ENCODE measurements at places on chromosomes 7 and 10.

GRCh38 chr10:90959826-90960225 is 38.9 kb upstream of the ANKRD1 start:
- DNase-seq, result no peak

- no peak for DNase-seq
Measured at GRCh38 chr7:6338551-6339274, 66.3 kb upstream of the CYTH3 start.

DNA sequence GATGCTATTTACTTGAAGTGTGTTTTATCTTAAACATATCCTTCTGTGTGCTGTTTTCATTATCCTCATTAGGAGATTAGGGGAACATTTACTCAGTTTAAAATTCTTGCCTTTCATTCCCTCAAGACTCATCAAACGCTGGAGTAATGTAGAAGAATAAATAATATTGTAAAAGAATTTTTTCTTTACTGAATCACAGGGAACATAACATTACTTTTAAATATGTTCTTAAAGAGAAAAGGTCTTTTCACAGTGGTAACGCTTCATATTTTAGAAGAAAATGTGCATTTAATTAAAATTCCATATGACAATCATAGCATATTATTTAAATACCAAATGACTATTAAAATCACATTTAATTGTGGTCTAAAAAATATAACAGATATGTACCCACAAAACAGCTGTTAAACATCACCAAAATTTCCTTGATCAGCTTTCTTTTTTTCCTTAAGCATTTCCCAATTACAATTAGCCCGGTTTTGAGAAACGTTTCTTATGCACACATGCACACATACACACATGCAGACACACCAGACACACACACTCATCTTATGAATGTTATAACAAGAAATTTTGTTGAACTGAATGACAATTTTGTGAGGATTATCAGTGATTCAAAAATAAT is 102.0 kb upstream of the GLI3 start:
- no peak for DNase-seq

DNA sequence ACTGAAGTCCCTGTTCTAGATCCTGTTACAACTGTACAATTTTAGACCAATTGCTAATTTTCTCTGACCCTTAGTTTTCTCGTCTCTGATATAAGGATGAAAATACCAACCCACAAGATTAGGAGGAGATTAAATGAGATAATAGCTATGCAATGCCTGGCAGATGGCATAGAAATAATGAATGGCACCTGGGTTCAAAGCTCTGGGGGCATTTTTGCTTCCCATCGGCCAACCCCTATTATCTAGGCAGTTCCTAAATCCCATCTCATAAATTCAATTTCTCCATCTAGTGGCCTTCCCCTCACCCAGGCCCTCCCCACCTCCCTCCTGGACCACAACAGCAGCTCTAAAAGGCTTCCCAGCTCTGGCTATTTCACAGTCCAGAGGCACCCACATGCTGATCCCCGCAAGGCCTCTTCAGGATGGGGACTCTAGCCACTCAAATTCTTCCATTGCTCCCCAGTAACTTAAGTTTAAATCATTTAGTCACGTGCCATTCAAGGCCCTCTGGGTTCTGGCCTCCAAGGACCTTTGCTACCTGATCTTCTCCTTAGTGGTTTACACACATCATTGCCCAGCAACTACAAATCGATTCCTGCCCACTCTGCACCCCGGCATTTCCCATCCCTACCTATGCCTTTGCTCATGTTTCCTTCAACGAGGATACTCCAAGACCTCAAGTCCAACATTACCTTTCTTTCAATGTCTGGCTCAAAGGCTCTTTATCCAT is 202.4 kb upstream of the KLF14 start:
- no peak for DNase-seq
